ENCODE measurements at places on chromosomes 1 and 21.

DNA sequence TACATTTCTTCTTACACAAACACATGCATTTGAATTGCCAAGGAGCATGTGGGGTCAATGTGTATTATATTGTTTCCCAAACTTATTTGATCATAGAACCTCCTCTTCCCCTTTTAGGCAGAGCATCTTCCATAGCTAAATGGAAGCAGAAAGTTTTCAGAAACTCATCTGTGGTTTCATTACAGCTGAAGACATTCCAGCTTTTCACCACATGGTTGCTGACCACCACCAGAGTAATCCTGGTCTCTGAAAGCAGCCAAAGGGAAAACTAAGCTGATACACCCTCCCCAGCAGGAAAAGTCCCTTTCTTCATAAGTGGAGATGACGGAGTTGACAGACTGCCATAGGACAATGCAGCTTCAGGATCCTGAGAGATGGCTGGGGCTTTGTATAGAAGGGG is 30.2 kb upstream of the OTUD3 start:
- no peak for DNase-seq

- no peak for DNase-seq
Measured at GRCh38 chr1:204475656-204476432, 18.8 kb downstream of the PIK3C2B start.

GRCh38 chr1:234140388-234140787 is 232.9 kb upstream of the COA6 start:
- DNase-seq = no peak

DNA sequence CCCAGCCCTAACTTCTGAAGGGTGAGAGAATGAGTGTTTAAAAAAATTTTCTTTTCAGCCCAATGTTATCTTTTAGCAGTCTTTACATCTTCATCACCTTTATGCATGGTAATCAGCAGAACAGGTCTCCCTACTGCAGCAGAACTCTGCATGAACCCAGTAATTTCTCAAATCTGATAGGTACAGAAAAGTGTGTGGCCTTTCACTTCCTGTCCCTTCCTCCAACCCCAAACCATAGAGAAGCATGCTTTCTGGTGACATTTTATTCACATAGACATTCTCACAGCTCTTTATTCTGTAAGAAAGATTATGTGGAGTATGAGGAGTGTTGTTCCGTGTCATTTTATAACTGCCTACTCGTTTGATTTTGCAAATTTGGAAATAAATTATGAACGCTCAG is 68.6 kb downstream of the RPAP2 start:
- DNase-seq = no peak

- DNase-seq = no peak
Measured at GRCh38 chr21:46049890-46050667, 47.8 kb upstream of the COL6A2 start.
